ENCODE measurements at places on chromosomes 13 and 19.

GRCh38 chr19:51822325-51822724 is 27.4 kb downstream of the FPR3 start:
- DNase-seq: no peak

DNA sequence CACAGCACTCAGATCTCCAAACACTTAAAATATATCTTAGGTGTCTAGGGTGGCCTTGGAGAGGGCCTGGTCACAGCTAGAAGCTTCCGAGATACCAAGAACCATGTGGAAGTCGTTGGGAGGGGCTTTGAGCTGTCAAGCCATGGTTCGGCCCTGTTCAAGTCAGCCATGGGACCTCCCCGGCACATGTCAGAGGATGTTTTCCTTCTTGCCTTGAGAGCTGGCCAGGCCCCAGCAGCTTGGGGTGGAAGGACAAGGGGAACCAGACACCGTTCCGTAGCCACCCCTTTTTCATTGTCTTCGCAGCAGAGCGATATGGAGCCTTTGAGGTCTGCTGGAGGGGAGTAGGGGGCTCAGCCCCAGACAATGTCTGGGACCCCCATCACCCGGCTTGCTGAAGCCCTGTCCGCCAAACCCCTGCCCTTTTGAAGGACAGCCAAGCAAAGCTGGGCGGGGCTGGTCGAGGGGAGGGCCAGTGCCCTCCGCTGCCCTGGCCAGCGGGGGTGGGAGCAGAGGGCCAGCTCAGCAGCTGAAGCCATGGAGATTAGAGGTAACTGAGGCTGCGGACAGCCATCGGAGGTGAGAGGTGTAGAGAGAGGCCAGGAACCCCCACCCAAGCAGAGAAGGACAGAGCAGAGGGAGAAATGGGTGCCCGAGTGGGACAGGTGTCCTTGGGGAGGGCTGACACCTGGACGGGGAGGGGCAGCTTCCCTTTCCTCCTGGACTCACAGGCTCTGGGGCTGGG is 435 bp downstream of the KLK11 start:
- DNase-seq: no peak

DNA sequence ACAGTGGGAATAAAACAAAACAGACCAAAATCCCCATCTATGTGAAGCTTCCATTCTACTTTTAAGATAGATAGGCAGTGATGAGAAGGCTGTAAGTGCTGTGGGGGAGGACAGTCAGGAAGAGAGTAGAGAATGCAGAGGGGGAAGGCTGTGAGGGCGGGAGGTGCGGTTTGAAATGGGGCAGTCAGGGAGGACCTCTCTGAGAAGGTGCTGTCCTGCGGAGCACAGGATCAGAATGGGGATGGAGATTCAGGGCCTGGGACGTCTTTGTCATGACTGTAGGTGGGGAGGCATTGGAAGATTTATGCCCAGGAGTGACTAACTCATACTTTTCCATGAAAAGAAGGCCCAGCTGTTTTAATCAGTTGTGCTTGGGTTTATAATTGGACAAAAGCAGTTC is 3.9 kb upstream of the GPR183 start:
- no peak for DNase-seq

GRCh38 chr19:7427944-7428343 is 60.9 kb downstream of the PEX11G start:
- DNase-seq: no peak

- no peak for DNase-seq
Observed at GRCh38 chr13:95710313-95710712, 33.4 kb downstream of the DNAJC3 start.

- DNase-seq: no peak
Observed at GRCh38 chr19:17052439-17052838, 22.8 kb downstream of the HAUS8 start.

DNA sequence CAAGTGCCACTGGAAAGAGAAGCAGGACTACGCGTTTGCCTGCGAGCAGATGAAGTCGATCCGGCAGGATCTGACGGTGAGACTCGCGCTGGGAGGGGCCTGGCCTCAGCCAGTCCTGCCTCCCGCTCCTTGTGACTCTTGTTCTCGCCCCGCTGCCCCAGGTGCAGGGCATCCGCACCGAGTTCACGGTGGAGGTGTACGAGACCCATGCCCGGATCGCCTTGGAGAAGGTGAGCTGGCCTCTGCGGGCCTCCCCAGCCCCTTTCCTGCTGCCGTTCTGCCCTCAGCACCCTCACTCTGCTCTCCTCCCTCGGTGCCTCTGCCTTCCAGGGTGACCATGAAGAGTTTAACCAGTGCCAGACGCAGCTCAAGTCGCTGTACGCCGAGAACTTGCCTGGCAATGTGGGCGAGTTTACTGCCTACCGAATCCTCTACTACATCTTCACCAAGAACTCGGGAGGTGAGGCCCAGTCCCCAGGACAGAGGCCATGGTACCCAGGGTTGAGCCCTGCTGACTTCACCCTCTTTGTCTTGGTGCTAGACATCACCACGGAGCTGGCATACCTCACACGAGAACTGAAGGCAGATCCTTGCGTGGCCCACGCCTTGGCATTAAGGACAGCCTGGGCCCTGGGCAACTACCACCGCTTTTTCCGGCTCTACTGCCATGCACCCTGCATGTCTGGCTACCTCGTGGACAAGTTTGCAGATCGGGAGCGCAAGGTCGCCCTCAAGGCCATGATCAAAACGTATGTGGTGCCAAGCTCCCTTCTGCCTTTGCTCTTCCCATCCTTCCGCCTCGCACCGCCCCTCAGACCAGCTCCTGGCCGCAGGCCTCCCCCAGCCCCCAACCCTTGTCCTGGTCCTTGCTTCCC is 5.6 kb downstream of the LENG9 start:
- no peak for DNase-seq

DNA sequence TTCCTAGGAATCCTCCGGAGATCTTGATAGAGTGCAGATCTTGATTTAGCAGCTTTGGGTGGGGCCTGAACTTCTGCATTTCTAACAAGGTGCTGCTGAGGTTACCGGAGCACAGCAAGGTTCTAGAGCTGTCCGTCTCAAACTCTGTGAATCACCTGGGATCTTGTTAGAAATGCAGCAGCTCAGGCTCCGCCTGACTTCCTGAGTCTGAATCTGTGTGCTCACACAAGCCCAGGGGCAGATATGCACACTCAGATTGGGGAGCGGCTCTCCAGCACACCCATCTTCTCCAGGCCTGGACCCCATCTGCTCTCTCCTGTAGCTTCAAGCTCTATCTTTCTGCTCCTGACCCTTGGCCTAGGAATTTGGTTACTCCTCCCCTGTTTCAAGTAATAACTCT is 3.5 kb upstream of the TEX26 start:
- no peak for DNase-seq

DNA sequence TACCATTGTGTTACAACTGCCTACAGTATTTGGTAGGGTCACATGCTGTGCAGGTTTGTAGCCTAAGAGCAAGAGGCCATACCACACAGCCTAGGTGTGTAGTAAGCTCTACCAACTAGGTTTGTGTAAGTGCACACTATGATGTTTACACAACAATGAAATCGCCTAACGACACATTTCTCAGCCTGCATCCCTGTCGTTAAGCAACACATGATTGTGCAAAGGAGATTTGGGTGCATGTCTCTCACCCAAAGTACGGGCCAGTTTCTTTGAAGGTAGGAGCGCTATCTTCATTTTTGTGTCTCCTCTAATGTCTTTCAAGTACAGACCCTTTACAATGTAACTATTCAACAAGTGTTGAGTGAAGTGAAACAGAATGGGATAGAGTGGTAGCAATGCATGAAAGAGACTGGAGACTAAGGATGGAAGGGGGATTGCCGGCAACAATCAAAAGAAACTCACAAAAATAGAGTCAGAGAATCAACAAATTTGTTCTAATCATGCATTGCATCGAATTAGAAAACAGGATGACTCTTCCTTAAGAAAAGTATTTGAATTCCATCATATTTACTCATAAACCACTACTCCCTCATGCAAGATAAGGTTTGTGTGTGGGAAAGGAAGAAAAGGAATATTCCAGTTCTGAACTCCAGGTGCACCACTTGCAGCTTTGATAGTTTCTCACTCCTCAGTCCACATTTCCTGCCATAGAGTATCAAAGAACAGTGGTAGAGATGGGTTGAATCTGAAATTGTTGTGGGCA is 60.2 kb upstream of the TNFRSF19 start:
- DNase-seq: no peak

DNA sequence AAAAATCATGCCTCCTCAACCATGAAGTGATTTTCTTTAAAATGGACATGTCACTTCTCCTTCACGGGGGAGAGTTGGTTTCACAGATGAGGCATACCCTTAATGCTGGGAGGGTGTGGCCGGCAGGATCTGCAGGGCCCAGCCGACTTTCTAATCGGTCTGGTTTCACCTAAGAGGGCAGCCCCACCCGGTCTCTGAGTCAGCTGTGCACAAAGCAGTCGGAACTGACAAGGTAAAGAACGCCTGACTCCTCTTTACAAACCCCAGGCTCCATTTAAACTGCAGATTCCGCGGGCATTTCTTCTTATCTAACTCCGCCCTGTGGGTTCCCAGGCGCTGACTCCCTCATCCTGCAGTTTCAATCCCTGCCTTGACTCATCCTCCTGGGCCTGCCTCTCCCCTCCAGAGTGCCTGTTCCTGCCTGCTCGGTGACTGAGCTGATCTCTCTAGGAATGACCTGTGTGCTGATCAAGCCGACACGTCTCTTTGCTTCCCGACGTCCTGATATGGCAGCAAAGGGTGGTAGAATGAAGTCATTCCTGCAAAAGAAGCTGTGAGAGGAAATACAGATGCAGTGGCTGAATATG is 63.4 kb downstream of the EFNB2 start:
- no peak for DNase-seq

GRCh38 chr19:29751932-29752331 is 36.9 kb upstream of the C19orf12 start:
- DNase-seq: no peak

- no peak for DNase-seq
Observed at GRCh38 chr19:38759590-38760003, 13.7 kb downstream of the LGALS7 start.

- DNase-seq: no peak
Observed at GRCh38 chr19:52691737-52692136, 43.1 kb downstream of the ZNF611 start.

DNA sequence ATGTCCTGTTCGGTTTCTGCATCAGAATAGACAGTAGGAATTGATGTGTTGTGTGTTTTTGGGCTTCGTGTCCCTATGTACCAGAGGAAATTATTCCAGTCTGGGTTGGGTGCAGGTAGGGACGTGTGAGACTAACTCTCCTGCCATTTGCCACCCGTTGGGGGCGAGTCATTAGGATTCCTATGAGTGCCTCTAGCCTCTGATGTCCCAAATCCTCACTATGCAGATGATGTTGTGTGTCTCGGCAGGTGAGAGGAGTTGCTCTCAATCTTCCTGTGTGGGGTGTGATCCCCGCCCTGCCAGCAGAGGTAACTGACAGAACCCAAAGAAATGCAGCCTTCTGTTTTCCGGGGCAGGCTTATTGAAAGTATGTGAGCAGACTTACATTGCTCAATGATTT is 31.2 kb upstream of the ZNF331 start:
- DNase-seq: no peak

DNA sequence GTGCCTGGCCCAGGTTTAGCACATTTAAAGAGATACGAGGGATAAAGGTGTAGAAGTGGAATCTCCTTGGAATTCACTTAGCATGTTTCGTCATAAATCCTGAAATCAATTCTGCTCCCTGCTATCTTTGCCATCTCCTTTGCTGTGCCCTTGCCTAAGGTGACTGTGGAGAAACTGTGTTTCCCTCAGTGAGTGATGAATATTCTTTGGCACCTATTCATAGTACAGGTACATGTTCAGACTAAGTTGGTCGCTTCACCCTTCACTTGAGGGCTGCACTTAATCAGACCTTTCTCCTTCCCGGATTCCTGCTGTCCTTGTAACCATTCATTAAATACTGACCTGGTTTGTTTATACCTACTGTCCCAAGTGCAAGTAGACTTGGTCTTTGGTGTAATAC is 17.8 kb downstream of the PCCA start:
- no peak for DNase-seq

- DNase-seq: no peak
Observed at GRCh38 chr13:111503905-111504695, 183.7 kb downstream of the TEX29 start.

DNA sequence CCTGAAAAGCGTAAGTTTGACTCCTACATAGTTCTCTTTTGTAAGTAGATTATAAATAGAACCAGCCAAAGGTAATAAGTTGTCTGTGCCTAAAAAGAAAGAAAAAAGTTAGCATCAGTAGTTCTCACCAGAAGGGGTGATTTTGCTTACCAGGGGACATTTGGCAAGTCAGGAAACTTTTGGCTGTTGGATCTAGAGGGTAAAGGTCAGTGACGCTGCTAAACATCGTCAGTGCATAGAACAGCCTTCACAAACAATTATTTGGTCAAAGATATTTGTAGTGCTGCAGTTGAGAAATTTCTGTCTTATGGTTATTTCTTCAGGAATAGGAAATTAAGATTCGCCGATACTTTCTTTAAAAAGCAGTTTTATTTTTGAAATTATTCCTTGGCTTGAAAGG is 2.0 kb downstream of the USPL1 start:
- DNase-seq: no peak

DNA sequence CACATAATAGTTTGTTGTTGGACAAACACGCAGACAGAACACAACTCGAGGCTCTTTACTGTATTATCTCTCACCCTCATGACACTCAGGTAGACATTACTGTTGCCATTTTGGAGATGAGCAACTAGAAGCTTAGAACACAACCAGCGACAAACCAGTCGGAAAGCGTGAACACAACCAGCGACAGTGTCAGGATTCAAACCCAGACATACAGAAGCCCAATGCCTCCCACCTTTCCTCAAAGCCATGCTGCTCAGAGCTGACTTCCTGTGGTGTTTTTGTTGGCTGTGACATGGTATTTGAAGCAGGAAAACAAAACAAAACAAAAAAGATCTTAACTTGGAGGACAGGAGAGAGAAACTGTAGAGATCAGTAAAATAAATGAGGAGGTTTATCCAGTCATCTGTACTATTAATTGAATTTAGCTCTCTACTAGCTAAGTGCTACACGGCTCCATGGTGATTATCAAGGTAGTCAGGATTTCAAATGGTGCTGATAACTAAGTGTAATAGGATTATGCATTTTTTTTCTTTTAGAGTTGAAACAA is 92.1 kb downstream of the STARD13 start:
- DNase-seq: no peak

DNA sequence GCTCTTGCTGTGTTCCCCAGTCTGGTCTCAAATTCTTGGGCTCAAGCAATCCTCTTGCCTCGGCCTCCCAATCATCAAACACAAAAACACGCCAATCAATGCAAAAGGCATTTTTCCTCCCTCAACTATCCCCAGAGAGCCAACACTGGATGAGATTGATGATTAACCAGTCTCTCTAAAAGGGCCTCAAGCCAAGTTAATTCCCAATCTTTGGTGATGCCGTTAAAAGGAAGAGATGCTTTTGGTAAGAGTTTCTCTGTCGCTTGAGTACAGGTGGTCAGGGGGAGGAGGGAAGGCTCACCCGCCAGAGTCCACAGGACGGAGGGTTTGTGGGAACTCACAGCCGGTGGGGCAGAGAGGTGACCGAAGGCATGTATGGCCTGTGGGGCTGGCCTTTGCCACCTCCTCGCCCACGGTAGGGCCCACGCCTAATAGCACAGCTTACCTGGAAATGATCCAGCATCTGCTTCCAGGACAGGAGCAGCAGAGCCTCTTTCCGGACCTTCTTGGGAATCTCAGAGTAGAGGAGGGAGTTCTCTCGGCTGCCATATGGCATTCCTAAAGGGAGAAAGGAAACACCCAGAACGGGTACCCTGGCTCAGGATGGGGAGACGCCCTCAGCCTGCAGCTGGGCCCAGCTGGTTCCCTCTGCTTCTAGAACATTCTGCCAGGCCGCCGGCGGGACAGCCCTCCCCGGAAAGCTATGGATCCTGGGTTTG is 18.1 kb downstream of the DPP9 start:
- no peak for DNase-seq
